Stimulated activated CD8-positive, alpha-beta memory T cell treated with anti-CD3 and anti-CD28 coated beads, Interleukin-4, amount 100 ng/mL, for 4 hours (primary cell): ENCODE measurements at places on chromosomes 2 and 18.

- no peak for DNase-seq
Measured at GRCh38 chr2:126644630-126645191, 11.2 kb upstream of the GYPC start.

- DNase-seq: no peak
Measured at GRCh38 chr2:161415987-161416707, at the start of gene TBR1. TSS of gene TBR1 (plus strand) at chr2:161416297. CDS start at chr2:161416411, 114 bp downstream.

- DNase-seq: no peak
Measured at GRCh38 chr2:192669505-192670091, 474.9 kb upstream of the TMEFF2 start.

DNA sequence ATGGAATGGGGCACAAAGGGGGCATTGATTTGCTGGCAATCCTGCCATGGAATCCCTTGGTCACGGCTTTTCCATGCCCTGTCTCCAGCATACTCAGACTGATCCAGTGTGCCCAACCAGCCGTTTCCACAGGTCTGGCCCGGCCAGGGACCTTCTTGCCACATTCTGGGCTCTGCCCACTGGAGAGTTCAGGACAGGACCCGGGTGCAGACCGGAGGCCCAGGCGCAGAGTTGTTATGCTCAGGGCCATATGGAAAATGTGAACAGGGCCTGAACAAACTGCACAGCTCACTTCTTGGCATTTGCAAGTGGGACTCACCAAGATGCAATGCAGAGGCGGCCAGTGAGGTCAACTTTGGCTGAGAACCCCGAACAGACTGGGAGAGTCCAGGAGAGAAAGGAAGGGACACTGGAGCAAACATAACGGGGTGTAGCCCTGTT lies 15.6 kb upstream of the ASAP2 start:
- DNase-seq: no peak

GRCh38 chr2:96143848-96144480 lies 1.3 kb downstream of the DUSP2 start:
- no peak for DNase-seq
